ENCODE measurements at places on chromosomes 2 and 18.

GRCh38 chr2:184906709-184907108, 308.4 kb downstream of the ZNF804A start:
- DNase-seq: no peak
- no peaks in the 10 kb centered on the region for H3K36me3 ChIP-seq
- peaks cover 23% of the 10 kb centered on the region for H3K4me1 ChIP-seq
- H3K27me3 ChIP-seq: no peaks in the 10 kb centered on the region

- DNase-seq: no peak
- H3K27me3 ChIP-seq: no peaks in the 10 kb centered on the region
- no peaks in the 10 kb centered on the region for H3K36me3 ChIP-seq
- H3K4me1 ChIP-seq: no peaks in the 10 kb centered on the region
Measured at GRCh38 chr18:24530630-24531111, 70.2 kb downstream of the HRH4 start.

DNA sequence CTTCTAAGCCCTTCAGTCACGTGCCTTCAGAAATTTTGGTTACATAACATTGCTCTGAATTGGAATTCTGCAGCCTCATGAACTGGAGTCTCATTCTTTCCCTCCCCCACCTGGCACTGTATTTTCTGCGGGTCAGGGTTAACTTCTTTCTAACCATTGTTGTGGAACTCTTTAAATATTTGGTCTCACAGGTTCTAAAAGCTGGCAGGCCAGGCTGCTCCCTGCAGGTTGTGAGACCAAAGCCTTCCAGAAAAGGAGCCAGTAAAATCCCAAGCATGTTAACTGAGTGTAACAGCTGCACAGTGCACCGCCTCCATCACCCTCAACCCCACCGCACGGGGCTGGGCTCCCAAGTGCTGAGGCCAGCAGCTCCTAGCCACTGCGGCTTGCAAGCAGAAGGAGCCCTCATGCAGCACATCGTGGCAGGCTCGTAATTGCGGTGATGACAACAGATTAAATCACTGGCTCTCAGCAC, 174.1 kb upstream of the ALPP start:
- no peak overlapping the region for H3K4me3 ChIP-seq
- H3K4me1 ChIP-seq: no peaks in the 10 kb centered on the region
- H3K36me3 ChIP-seq: no peaks in the 10 kb centered on the region
- no peak overlapping the region for H3K27ac ChIP-seq

- no peak for DNase-seq
- H3K36me3 ChIP-seq: no peaks in the 10 kb centered on the region
- H3K27me3 ChIP-seq: no peaks in the 10 kb centered on the region
- H3K4me1 ChIP-seq: no peaks in the 10 kb centered on the region
Measured at GRCh38 chr2:62654423-62654791, 51.1 kb upstream of the EHBP1 start.

All from Karpas-422 (cell line).